NCI-H187 (cell line): ENCODE measurements at places on chromosomes 7 and 10.

- no peak for DNase-seq
These were observed 78.4 kb upstream of the DUSP5 start for GRCh38 chr10:110419265-110419664.

GRCh38 chr10:7767209-7767608 is 20.6 kb downstream of the KIN start:
- no peak for DNase-seq

GRCh38 chr7:7323352-7323751 is 141.0 kb downstream of the C1GALT1 start:
- peak; percentile 65 for DNase-seq

GRCh38 chr10:129725011-129725410 is 239.1 kb downstream of the EBF3 start:
- no peak for DNase-seq

DNA sequence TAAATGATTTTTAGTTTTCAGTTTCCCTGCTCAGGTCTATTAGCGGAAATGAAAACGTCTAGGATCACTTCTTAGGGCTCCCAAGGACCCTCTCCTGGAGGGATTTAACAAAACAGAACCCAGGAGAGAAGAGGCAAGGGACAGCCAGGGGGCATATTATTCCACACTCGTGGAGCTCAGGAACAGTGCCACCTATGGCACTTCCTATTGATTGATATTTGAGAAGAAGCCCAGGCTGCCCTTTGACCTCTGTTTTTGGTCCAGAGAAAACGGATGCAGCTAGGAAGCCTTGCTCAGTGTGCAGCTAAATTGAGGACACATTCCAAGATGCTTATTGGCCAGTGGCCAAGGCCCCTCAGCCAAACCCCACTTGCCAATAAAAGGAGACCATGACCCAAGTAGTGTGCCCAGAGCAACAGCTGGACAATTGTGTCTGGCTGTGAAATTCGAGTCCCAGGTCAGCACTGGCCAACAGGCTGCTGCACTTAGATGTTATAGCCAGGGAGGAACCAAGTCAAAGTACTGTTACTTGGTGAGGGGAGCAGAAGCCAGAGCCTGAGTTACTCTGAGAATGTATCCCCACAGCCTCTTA is 24.0 kb upstream of the GPNMB start:
- no peak for DNase-seq

GRCh38 chr10:91587710-91588638 is 44.9 kb downstream of the PPP1R3C start:
- DNase-seq: no peak

- DNase-seq: no peak
These were observed 135.8 kb downstream of the KMT2E start for GRCh38 chr7:105149827-105150226.

DNA sequence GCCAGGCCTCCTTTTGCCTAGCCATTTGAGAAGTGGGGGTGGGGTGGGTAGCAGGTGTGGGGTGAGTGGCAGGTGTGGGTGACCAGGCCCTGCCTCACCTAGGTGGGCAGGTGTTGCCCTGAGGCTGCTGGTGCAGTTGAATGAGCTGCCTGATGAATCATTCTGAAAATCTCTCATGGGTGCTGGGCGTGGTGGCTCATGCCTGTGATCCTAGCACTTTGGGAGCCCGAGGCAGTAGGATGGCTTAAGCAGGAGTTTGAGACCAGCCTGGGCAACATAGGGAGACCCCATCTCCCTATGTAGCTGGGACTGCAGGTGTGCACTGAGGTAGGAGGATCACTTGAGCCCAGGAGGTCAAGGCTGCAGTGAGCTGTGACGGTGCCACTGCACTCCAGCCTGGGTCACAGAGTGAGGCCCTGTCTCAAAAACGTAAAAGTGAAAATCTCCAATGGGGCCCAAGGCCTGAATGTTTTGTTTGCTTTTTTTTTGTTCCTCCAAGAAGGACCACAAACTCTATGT is 17.7 kb downstream of the TSPAN14 start:
- no peak for DNase-seq

GRCh38 chr10:15369256-15370211 is 1.6 kb downstream of the FAM171A1 start:
- DNase-seq: no peak

DNA sequence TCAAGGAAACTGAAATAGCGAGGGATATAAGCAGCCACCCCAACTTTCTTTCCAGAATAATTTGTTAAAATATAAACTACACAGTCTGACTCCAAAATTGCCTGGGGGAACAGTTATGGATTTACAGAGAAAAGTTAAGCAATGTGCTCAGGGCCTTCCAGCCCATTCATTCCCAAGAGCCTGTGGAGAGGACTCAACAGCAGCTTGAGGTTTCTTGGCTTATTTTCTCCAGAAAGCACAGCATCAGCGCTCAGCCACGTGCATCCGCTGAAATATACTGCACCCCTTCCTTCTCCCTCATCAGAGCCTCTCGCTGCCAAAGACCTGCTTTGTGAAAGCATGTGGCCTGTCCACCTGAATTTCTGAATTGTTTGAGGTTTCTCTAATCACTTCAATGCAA is 375.2 kb upstream of the VWC2 start:
- no peak for DNase-seq

DNA sequence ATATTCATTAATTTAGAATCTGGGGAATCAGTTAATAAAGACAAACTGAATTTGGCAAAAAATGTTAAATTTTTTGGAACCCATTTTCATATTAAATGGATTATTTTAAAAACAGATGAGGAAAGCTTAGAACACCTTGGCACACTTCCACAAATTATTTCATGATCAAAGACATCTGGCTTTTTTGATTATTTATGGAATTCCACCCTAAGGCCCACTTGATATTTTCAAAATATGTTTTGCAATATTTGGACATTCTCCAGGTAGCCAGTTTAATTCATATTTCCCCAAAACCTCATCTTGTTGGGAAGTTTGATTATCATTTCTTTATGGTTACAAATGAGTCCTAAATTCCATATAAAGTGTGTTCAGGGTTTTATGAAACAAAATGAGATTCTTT is 129.9 kb downstream of the DOCK4 start:
- DNase-seq: no peak

DNA sequence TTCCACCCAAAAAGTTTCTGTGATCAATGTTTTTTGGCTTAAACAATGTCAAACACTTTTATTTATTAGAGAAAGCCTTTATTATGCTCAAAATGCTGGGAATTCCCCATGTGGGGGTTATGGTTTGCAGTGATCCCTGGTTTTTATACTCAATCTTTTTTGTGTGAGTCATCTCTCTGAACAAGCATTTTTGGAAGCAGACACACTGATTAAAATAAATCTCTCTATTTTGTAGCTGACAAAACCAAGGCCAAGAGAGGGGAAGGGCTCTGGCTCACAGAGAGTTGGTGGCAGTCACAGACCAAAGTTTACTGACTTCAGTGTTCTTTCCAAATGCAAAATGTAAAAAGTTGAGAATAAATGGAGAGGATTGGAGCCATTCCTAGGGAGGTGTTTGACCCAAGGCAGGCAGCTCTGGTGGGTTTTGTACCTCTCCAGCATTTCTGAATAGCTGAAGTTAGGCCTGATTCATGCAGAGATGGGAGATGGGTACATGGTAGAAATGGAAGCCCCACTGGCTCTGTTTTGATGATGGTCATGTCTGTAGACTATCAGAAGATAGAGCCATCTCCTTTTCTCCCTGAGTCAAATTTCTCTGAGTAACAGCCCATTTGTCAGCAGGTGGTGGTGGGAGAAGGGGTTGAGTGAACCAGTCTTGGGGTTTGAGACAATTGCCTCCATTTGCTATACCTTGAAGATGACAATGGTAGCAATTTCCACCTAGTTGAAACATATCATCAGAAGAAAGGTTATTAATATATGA is 45.4 kb upstream of the NAMPT start:
- no peak for DNase-seq

- DNase-seq: no peak
These were observed 104.8 kb downstream of the PLXNA4 start for GRCh38 chr7:132471515-132471914.

DNA sequence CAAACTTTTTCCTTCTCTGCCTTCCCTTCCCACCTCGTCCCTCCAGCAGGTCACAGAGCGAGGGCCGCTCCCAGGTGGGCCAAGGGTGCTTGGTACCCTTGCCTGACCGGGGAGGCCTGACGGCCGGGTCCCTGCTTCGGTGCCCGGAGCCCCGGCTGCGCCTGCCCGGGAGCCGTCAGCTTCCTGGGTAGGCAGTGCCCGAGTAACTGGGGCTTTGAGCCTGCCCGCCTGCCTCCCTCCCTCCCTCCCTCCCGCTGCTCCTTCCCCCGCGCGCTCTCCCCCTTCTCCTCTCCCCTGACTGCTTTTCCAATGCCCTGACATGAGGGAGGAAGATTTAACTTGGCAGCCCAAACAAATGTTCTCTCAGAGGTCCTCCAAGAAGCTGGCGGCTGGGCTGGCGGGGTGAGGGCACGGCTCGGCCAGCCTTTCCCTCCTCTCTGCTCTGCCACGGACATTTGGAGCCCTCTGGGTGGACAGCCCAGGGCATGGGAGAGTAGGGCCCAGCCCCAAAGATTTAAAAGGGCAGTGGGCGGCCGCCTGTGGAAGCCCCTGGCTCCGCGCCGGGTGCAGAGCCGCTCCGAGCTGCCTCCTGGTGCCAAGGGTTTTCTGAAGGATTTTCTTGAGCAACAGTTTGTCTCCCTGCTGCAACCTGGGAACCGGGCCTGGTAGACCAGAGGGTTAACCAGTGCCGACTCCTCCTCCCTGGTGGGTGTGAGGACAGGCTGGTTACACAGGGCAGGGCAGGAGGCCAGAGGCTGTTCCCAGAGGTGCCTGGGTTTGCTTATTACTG is 2.0 kb downstream of the ZMIZ1 start:
- DNase-seq: no peak

- DNase-seq: no peak
These were observed 241.6 kb upstream of the TCERG1L start for GRCh38 chr10:131553121-131553520.
